ENCODE measurements at places on chromosomes 2 and 18.

- no peak for DNase-seq
Observed at GRCh38 chr2:220270481-220271070, 643.1 kb downstream of the SLC4A3 start.

DNA sequence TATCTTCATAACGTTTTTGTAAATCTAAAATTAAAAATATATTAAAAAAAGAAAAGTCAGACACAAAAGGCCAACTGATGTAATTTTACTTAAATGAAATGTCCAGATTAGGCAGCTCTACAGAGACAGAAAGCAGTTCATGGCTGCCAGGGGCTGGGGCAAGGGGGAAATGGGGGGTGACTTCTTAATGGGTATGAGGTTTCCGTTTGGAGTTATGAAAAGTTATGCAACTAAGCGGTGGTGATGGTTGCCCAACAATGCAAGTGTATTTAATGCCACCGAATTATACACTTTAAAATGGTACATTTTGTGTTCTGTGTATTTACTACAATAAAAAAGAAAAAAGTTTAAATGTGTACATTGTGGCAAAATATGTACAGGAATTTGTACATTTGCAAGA is 70.2 kb upstream of the TEX51 start:
- no peak for DNase-seq

DNA sequence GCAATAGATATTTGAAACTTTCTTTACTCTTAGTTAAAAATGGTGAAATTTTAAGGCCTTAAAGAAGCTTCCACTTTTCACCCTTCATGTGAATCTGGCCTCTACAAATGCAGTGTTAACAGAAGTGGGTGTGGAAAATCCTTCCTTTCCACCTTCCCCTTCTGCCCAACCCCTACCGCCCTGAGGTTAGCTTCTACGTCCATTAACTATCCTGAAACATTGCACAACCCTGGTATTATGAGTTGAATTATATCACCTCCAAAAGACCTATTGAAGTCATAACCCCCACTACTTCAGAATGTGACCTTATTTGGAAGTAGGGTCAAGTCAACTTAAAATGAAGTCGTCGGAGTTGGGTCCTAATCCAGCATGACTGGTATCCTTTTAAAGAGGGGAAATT is 80.8 kb upstream of the ACSL3 start:
- no peak for DNase-seq

DNA sequence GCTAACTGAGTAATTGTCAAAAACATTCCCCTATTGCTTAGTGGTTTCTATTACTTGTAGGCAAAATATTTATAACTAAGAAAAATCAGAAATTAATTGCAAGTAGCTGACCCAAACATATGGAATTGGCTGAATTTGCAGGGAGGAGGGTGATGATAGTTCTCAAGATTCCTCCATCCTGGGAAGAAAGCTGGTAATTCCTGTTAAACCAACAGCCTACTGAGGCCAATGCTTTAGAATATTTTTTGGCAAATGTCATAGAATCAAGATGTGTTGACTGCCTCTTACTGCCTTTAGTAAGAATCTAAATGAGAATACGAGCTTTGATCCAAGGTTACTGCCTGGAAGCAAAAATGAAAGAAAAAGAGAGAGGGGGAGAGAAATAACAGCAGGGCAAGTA is 120.0 kb downstream of the COL6A3 start:
- no peak for DNase-seq

- DNase-seq = no peak
Observed at GRCh38 chr18:32373505-32373904, 97.2 kb downstream of the GAREM1 start.

GRCh38 chr2:230929381-230930148 is 4.5 kb upstream of the GPR55 start:
- no peak for DNase-seq

DNA sequence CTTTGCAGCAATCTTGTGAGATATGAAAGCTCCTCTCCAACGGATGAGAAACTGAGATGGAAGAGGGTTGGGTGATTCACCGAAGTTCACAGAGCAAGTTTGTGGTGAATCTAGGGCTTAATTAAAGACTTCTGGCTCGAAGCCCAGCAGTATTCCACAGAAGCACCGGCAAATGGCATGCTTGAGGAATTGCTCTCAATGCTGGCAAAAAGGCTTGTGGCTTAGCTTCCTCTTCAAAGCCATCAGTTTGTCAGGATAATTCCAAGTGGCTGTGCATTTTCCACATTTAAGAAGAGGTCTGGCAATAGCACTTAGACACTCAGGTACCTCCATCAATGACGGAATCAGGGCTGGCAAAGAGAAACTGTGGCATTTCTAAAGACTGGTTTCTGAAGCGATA is 98.7 kb upstream of the SLC66A3 start:
- no peak for DNase-seq

GRCh38 chr18:57915248-57915647 is 112.1 kb upstream of the ATP8B1 start:
- DNase-seq = no peak

- DNase-seq = no peak
Observed at GRCh38 chr18:78368726-78369125, 610.9 kb upstream of the SALL3 start.

- DNase-seq = no peak
Observed at GRCh38 chr2:223563462-223563861, 38.7 kb downstream of the SCG2 start.

- DNase-seq = no peak
Observed at GRCh38 chr2:26557244-26557925, 79.5 kb upstream of the OTOF start.

GRCh38 chr2:655626-656025 is 21.6 kb downstream of the TMEM18 start:
- DNase-seq = no peak
